NCI-H69 (cell line): ENCODE measurements at places on chromosomes 2 and 18.

DNA sequence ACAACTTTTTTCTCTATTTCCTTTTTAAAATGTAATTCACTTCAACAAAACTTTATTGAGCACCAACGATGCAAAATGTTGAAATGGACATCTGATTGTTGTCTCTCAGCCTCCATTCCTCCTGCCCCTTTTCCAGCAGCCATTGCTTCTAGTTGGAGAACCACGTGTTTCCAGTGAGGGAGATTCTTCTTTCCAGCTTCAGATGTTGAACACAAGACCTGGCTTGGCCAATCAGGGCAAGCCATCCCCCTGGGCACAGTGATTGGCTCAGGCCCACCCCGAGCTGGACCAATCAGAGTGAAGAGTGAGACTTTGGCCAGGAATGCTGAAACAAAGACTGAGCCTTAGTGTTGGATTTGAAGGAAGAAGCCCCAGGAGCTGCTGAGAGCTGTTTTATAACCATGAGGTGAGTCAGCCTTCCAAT is 59.0 kb downstream of the E2F6 start:
- DNase-seq, result peak; percentile 5

DNA sequence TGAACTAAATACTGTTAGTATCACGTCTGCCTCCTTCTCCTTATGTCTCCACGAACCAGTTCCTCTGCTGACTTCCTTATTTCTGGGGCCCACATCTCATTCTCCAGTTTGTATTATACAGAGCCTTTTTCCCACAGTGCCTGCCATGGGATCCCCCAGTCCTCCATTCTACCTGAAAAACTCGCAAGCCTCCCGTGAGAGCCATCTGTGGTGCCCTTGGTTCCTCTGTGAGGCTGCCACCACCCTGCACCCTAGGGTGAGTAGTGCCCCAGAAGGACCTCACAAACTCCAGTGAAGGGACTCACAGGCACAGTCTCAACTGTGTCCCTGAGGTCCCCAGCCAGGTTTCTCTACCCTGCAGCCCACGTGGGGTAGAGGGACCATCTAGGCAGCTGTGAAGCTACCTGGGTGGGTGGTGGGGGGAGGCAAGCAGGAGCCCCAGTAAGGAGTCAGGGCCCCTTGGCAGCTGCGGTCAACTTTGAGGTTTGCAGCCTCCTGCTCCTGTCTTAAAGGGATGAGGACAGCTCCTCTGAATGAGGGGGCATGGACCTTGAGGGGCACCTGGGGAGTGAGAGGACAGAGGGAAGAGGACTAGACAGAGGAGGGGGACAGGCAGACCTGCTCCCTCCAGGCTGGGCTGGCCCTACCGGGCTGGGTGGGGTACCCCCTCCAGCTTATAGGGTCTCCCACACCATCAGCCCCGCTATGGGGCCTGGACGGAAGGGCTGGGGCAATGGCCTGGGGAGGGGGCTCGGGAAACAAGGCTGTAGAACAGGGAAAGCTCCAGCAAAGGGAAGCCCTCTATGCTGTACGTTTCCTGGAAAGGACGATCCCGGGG is 1.0 kb downstream of the PSTPIP2 start:
- peak; percentile 43 for DNase-seq

DNA sequence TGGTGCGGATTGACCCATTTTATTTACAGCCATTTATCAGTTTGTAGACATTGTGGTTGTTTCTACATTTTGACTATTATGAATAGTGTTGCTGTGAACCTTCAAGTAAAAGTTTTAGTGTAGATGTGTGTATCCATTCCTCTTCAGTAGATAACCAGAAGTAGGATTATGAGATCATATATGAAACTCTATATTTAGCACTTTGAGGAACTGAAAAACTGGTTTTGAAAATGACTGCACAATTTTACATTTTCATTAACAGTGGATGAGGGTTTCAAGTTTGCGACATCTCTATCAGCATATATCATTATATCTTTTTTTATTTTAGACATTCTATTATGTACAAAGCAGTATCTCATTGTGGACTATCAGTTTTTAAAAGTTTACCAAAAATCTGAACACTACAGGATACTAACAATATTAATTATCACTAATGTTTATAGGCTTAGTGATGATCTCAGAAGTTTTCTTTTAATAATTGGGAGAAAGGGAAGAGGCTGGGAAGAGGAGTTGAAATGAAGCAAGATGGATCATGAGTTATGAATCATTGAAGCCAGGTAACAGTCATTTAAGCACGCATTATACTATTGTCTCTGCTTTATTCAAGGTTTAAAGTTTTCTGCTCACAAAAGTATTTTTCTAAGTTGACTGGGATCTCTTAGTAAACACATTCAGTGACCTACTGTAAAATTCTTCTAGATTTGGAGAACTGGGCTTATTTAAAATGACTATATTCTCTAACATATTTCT is 329.0 kb upstream of the LRATD1 start:
- DNase-seq, result no peak

GRCh38 chr2:133835821-133836619 is 267.8 kb upstream of the NCKAP5 start:
- no peak for DNase-seq

- DNase-seq, result peak; percentile 15
Observed at GRCh38 chr2:240962300-240963064, 35.9 kb upstream of the SNED1 start.

GRCh38 chr2:217045700-217046475 is 186.0 kb upstream of the TNP1 start:
- DNase-seq, result no peak

GRCh38 chr2:47230418-47230817 is 75.3 kb upstream of the STPG4 start:
- no peak for DNase-seq

DNA sequence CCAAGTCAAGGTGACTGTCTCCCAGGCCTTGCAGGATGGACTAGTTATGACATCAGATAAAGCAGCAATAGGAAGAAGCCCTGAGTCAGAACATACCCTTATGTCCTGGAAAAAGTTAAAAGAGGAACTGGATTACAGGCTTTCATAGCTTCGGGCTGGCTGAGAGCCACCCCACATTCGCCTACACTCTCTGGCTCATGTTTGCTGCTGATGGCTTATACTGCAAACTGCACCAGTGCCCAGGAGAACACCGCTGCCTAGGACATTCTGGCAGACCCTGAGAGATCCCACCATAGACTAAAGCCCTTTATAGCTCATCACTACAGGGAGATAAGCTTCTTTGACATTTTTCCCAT is 20.3 kb downstream of the SLC8A1 start:
- DNase-seq, result no peak

DNA sequence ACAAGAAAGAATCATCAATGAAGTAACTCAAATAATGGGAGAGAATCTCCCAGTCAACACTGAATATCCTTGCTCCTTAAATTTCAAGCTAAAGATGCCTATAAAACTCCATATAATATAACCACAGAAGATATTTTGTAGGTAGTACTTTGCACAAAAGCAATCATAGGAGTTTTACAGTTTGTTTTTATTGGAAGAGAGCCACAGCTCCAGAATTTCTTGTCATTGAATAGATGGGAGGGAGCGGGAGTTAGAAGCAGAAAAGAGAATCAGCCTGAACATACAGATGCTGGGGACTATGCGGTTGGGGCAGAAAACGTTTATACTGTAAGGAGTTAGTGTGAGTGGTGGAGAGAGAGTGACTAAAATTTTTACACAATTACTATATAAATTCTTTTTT is 18.3 kb upstream of the SMAD4 start:
- no peak for DNase-seq

DNA sequence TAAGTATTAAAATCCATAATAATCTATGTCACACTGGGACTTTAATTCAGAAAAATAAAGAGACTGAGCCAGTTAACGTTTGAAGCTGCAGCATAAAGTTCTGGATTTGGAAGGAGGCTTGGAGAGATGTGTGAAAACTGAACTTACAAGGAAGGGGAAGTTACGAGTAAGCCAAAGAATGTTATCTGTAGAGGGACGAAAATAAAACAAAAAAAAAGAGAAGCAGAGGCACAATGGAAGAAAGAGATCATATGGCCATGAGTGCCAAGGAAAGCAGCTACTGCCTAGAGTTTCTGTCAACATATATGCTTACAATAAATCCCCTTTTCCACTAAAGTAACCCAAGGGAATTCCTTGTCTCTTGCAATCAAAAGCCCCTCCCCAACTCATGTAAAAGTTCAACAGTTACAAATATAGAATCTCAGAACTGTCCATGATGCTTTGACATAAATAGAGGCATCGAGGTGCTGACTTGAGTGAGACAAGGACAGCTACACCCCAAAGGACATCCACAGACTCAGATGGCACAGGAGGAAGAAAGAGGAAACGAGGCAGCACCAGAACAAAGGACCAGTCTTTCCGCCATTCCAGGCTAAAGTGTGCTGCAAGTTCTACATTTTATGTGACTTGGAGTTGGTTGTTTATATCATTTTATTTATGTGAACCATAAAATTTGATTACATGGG is 16.1 kb upstream of the ARL5A start:
- DNase-seq, result no peak
